Brain microvascular endothelial cell (primary cell): ENCODE measurements at places on chromosomes 6 and 20.
A peak's percentile ranks its signal among the peaks of the same experiment; 100 is the strongest.

GRCh38 chr6:169564453-169565240, 137.2 kb downstream of the WDR27 start:
- no peak for DNase-seq

- no peak for DNase-seq
Measured at GRCh38 chr6:52643158-52643557, 27.8 kb upstream of the TMEM14A start.

DNA sequence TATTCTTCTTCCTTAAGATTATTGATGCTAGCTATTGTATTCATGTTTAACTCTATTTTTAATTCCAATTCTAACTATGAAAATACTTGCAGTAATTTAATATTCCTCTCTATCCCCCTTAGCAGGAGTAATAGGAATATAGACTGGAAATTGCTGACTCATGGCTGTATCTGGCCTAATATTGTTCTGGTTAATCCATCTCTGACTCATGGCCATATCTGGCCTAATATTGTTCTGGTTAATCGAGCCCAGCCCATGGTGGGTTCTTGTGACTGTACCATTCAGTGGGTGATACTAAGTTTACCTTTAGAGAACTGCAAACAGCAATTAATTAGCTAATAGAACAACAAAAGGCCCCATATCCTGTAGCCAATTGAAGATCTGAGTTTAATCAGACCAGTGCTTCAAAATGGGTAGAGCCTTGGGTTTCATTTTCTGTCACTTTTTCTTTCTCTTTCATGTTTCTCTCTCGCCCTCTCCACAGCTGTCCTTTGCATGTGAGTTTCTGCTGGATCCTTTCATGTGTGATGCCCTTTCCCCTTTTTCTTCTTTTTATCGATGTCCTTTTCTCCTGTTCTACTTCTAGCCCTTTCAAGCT, 50.6 kb downstream of the SLC22A3 start:
- peak; percentile 23 for DNase-seq

- peak; percentile 16 for DNase-seq
Measured at GRCh38 chr6:33118525-33119123, 42.8 kb downstream of the HLA-DPB1 start.

DNA sequence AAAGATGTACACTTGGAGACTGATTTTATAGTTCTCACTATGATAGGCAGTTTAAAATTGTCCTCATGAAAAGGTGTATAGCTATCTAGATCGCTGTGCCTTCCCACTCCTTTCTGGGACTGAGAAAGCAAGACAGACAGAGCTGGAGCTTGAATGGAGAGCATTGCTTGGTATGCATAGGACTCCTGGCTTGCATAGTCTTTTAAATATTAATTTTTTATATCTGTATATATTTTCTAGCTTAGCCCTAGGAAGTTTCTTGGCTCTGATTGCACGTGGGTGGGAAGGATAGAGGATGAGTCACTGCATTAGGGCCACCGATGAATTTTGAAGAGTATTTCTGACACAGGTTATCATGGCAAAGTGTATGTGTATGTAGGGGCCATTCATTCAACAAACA, 150.0 kb upstream of the SPACA1 start:
- peak; percentile 70 for DNase-seq

DNA sequence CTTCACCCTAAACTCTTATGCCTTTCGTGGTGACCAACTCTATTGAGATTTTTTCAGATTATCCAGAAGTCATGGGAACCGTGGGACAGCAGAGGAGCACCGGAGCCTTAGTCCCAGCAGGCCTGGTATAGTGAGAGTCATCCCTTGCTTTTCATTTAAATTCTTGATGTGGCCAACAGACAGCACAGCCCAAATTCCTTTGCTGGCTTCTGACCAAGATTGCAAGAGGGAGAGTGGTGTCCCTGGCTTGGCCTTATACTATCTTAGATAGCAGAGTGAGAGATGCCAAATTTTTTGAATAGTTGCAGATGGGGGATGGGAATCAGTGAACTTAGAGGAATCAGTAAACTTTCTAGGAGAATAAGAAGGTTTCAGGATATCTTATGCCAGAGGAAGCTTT, 7.8 kb downstream of the STX11 start:
- DNase-seq, result peak; percentile 94

GRCh38 chr6:155171109-155171746, 92.6 kb upstream of the CLDN20 start:
- peak; percentile 90 for DNase-seq

DNA sequence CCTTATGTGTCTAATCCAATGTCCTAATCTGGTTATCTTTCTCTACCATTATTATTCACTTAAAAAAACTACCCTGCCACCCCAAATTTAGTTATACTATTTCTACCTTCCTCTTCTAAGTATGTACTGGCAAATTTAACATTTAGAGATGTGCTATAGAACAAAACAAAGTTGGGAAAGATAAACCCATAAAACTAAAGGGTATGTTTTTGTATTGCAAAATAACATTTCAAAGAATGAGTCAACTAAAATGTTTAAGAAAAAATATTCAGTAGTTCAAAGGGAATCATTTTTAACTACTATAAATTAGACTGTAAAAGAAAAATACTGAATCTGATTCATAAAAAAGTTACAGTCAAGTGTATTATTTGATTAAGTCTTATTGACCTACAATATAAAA, 103.0 kb downstream of the LMBRD1 start:
- no peak for DNase-seq

DNA sequence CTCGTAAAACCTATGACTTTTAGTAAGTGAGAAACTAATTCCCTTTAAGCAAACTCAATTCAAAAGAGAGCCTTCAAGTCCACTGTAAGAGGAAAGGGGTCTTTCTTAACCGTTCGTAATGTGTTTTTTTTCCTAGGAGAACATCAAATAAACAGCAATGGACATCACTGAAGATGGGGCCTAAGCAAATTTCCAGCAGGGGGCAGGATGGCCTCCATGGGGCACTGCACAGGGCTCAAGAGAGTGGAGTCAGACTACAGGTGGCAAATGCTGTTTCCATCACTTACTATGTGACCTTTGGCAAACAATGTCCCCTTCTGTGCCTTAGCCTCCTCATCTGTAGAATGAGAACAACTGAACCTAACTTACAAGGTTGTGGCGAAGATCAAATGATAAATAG, 88.7 kb downstream of the ARHGAP18 start:
- DNase-seq, result no peak

GRCh38 chr6:16409531-16410441, 171.4 kb downstream of the GMPR start:
- DNase-seq, result peak; percentile 50

GRCh38 chr6:41135062-41135832, 18.9 kb downstream of the TREML1 start:
- DNase-seq, result no peak

DNA sequence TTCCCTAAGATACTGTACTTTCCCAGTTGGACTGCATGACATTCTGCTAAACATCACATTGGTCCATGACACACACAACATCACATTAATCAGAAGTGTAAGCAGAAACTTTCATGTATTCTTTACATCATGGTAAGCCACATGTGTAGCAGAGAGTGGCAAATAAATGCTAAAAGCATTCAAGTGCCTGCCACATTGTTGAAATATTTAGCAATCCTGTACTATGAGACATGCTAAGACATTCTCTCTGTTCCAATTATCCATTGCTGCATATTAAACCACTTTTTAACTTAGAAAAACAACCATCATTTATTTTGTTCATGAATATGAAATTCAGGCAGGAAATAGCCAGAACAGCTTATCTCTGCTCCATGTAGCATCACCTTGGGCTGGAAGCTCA, 207.7 kb upstream of the GJE1 start:
- no peak for DNase-seq

DNA sequence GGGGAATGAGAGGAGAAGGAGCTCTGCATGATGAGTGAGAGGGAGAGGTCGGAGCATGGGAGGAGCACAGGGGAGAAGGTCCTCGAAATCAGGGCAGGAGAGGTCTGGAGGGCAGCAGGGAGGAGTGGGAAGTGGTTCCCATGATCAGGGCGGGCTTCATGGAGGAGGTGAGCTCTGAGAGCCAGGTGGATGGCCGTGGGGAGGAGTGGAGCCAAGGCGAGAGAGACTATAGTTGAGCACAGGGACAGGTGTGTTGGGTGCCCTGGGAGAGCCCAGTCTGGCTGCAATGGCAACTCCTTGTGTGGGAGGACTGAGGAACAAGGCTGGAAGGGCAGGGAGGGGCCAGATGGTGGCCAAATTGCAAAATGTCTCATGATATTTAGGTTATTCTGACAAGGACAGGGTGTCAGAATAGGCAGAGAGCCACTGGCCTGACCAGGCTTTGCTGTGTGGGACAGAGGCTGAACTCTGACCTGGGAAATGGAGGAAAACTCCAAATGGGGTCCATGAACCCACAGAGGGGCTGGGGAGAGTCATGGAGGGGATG, 21.4 kb downstream of the TTBK1 start:
- no peak for DNase-seq

GRCh38 chr20:47278907-47279348, 77.6 kb downstream of the ZMYND8 start:
- DNase-seq, result no peak

GRCh38 chr20:5821627-5822215, 71.5 kb downstream of the SHLD1 start:
- no peak for DNase-seq

GRCh38 chr6:11875325-11876109, 96.9 kb upstream of the ADTRP start:
- no peak for DNase-seq

- peak; percentile 71 for DNase-seq
Measured at GRCh38 chr6:141552463-141552862, 580.3 kb upstream of the GJE1 start.

- no peak for DNase-seq
Measured at GRCh38 chr6:113328886-113329381, 528.2 kb upstream of the MARCKS start.

- no peak for DNase-seq
Measured at GRCh38 chr20:17556837-17557674, 12.8 kb upstream of the DSTN start.

DNA sequence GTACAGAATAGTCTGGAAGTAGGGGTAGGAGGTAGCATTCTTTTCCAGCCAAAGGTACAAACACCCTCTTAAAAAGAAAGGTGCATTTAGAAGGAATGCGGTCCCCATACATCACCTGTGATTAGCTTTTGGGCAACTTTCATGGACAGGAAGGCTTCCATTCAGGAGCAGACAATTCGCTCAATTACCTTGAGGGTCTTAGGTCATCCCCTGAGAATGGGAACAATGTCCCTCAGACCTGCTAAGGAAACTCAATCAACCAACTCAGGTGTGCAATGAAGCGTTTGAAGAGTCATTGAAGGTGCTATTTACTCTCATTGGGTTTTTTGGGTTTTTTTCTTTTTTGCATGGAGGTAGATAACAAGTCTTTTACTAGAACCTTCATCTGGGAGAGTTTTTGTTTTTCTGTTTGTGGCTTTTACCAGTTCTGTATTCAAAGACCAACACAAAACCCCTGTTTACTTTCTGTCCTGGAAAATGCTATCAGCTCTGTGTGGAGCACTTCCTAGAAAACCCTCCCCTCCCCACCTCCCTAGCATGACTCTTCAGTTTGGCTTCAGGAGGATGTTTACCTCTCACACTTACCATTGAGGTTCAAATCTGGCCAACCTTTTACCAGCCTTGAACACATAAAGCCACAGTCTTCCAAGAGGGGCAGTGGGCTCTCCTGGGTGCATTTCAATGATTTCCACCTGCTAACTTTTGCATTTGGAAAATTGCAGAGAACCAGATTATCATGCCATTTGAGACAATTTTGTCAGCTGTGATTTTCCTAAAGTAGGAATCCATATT, 271.2 kb upstream of the PRDM1 start:
- no peak for DNase-seq

DNA sequence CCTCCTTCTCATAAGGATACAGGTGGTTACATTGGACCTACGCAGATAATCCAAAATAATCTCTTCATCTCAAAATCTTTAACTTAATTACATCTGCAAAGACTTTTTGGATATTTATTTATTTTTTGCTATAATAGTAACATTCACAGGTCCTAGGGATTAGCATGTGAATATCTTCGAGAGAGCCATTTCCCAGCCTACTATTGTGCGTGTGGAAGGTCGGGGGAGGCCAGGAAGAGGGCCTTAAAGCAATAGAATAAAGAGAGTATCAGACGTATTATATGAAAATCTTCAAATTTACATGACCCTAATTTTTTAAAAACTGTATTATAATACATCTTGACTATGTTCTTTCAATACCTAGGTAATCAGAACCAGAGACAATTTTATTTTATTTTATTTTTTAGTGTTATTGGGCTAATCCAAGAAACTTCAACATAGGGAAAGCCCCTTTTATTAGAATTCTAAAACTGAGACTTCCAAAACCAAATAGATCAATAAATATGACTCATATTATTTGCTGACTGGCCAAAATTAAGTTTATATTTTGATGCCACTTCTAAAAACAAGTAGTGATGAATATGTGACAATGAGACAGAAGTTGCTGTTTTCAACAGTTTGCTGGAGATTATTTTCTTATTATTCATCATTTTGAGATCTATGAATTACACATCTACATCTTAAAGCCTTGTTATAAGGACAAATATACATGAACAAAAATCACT, 536.1 kb downstream of the NKAIN2 start:
- no peak for DNase-seq

DNA sequence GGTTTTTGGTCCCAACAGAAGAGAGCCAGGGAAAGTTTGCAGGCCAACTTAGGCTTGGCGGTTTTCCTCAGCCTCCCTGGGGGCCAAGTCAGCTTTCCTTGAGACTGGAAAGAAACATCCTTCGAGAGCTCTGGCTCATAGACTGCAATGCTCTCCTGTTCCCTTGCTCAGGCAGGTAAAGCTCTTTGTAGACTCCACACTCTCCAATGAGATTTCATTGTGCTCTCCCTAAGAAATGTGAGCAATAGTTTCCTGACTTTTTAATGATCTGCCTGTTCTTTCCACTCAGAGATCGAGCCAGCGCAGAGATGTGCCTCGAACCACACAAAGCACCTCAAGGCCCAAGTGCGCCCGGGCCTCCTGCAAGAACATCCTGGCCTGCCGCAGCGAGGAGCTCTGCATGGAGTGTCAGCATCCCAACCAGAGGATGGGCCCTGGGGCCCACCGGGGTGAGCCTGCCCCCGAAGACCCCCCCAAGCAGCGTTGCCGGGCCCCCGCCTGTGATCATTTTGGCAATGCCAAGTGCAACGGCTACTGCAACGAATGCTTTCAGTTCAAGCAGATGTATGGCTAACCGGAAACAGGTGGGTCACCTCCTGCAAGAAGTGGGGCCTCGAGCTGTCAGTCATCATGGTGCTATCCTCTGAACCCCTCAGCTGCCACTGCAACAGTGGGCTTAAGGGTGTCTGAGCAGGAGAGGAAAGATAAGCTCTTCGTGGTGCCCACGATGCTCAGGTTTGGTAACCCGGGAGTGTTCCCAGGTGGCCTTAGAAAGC, 13.9 kb downstream of the TNFAIP3 start:
- no peak for DNase-seq

DNA sequence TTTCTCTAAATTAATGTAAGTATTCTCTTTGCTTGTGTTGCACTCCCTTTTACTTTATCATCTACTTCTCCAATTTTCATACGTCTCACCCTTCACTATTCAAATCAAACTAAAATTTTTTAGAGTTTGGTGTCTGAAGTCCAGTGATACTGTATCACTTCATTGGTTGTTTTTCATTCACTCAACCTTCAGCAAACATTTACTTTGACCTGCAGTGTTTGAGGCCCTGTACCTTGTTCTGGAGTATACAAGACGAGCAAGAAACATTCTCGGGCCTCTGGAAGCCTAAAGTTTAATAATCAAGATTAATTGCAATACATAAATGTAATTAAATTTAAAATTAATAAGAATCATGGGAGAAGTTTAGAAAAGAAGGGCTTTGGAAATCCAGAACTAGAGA, 64.6 kb downstream of the SCAF8 start:
- DNase-seq, result no peak

GRCh38 chr6:166465003-166465399, 82.3 kb upstream of the MPC1 start:
- DNase-seq, result no peak
